ENCODE measurements at places on chromosomes 13 and 19.

DNA sequence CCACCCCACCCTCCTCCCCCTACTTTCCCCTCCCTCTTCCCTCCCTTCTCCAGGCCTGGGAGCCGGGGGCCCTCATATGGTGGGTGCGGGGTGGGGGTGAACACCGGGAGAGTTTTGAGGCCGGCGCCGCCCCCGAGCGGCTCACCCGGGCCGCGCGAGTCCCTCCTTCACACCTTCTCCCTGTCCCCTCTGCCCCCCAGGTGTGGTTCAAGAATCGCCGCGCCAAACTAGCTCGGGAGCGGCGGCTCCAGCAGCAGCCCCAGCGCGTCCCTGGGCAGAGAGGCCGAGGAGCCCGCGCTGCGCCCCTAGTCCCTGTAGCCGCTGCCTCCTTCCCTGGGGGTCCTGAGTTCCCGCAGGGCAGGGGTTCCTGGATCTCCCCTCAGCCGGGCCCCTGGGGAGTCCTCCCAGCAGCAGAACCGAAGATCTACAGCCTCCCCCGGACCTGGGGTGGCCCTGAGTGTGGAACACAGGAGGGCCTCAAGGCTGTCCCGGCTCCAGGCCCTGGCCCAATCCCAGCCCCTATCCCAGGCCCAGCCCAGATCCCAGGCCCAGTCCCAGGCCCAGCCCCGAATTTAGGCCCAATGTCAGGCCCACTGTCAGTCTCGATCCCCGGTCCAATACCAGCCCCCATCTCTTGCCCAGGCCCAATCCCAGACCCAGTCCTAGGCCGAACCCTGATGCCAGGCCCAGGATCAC is 1.7 kb downstream of the TPRX2 start:
- DNase-seq: no peak

- peak; percentile 96 for DNase-seq
Measured at GRCh38 chr13:94433055-94433961, 46.2 kb downstream of the DCT start.

- DNase-seq: no peak
Measured at GRCh38 chr19:49408816-49409440, 14.3 kb downstream of the PTH2 start.

DNA sequence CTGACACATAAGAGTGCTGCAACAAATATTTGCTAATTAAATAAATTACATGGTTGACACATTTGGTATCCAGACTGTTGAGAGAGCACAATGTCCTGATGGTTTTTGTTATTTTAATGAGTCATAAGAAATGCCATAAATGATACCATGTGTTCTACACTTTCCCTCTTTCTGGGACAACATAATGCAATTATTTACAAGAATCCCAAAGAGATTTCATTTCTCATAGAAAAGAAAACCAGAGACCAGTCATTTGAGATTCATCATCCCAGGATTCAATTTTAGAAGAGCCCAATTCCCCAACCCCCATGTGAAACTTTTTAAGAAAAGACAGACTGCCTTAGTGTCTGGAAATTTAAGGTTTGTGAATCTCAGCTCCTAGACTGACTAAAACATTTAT is 399.6 kb downstream of the DCT start:
- DNase-seq: no peak

GRCh38 chr13:99862244-99862643 is 109.3 kb downstream of the ZIC5 start:
- DNase-seq: no peak

GRCh38 chr19:12983091-12983490 is 12.2 kb upstream of the NFIX start:
- DNase-seq: no peak

DNA sequence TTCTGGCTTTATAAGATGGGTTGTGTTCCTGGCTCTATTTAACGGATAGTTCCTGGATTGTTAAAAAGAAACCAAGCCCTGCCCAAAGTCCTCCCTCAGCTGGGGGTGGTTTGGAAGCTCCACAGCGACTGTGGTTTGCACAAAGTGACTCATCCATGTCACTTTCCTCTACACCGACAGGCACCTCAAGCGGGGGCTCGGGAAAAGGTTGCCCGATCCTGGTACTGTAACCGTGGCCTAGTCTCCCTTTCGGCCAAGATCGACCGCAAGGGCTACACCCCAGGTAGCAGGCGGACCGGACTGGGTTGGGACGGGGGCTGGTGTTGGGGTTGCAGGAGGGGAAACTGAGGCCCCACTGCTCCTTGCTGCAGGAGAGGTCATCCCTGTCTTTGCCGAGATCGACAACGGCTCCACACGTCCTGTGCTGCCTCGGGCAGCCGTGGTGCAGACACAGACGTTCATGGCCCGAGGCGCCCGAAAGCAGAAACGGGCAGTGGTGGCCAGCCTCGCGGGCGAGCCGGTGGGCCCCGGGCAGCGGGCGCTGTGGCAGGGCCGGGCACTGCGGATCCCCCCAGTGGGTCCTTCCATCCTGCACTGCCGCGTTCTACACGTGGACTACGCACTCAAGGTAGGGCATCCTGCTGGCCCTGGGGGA is 1.6 kb downstream of the ARRDC2 start:
- DNase-seq: no peak

DNA sequence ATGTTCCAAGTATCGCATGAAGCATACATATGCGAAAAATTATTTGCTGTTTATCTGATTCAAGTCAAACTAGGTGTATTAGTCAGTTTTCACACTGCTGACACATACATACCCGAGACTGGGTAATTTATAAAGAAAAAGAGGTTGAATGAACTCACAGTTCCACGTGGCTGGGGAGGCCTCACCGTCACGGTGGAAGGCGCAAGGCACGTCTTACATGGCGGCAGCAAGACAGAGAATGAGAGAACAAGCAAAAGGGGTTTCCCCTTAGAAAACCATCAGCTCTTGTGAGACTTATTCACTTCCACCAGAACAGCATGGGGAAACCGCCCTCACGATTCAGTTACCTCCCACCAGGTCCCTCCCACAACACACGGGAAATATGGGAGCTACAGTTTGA is 13.0 kb upstream of the PROZ start:
- DNase-seq: no peak

- peak; percentile 30 for DNase-seq
Measured at GRCh38 chr13:114019367-114019766, 45.5 kb upstream of the C13orf46 start.

DNA sequence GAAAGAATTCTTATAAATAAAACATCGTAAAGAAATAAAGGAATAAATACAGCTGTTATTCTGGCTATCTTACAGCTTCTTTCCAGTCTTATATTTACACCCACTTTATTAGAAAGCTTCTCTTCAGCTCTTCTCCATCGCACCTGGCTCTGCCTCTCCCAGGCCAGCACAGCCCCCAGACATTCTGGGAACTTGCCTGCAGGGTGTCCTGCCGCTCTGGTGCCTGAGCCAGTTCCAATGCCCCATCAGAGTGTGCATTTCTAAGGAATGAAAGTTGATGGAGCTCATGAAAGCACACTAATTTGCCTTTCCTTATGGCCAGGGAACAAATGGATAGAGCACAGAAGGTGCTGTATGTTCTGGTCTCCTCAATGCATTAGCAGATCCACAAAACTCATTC is 68.7 kb downstream of the MIPEP start:
- no peak for DNase-seq

GRCh38 chr19:18789883-18790565 is 1.1 kb downstream of the COMP start:
- DNase-seq: peak; percentile 40

- no peak for DNase-seq
Measured at GRCh38 chr13:113753171-113753570, 5.9 kb upstream of the TMEM255B start.

GRCh38 chr19:11293433-11294389 is 2.2 kb upstream of the TSPAN16 start:
- peak; percentile 47 for DNase-seq

- DNase-seq: no peak
Measured at GRCh38 chr13:39604756-39605155, 1.8 kb upstream of the LHFPL6 start.

DNA sequence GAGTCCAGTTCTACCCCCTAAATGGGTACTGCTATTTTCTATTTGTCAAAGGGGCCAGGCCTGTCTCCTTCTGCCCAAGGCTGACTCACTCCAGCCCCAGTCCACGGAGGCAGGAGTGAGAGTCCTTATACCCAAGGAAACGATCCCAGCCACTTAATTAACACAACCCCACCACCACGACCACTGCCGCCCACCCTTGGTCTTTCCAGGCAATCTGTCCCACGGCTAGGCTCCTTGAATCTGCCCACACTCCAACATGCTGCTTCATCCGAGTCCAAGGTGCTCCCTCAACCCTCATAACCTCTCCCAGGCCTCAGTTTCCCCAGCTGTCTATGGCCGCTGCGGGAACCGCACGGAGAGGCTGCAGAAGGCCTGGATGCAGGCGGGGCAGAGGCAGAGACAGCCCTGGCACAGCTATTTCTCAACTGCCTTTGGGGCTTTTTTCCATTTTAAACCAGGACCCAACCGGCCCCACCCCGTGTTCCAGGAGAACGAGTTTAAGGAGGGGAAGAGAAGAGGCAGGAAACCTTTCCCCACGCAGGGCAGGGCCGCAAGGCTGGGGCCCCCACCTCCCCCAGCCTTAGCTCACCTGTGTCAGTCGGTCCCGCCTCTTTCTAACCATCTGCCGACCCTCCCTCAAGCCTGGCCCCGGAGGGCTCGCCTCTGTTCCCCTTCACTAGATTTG is 746 bp downstream of the RAB3D start:
- DNase-seq: peak; percentile 15

DNA sequence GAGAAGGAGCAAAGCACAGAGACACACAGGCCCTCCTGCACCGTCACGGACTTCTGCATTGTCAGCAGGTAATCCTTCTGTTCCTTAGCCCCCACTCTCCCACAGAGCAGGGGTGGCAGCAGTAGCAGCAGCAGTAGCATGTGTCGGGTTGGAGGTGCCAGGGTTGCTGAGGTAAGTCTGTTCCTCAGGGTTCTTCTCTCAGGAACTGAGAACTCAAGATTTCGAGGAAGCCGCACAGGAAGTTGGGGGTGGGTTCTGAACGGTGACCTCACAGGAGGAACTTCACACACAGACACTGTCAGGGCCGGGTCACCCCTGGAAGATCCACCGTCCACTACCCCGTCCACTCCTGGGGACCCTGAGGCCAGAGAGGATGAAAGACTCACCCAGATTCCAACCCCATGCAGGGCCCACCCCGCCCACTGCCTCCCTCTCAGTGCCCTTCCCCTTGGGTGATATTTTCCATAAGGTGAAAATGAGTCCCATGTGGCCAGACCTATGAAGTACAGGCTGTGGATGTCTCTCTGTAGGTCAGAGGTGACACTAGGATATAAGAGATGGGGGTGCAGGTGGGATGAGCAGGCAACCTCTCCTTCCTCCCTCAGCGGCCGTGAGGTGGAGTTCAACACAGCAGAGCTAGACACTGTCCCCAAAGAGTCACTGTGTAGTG is at the start of gene SIGLEC12:
TSS of gene SIGLEC12 (minus strand) at position 207 of the 670 bp plus-strand sequence. CDS start at position 140, 67 bp downstream.
- DNase-seq: no peak

DNA sequence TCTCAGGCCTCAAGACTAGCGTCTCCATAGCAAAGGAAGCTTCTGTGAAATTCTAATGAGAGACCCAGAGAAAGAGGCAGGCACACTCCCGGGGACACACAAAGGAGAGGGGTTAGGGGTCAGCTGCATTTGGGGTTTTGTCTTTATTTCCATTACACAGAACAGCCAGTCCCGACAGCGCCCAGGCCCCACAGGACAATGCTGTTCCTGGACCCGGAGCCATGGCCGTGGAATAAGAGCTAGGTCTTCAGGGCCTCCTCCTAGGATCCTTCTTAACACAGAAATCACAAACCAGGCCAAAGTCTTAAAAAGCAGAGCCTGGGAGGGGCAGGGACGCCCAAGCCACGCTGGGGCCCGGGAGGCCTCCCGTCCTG is 22.8 kb downstream of the KCTD15 start:
- no peak for DNase-seq

GRCh38 chr19:7328647-7329046 is 20.1 kb upstream of the ARHGEF18 start:
- no peak for DNase-seq

- DNase-seq: no peak
Measured at GRCh38 chr13:106061781-106062180, 473.7 kb downstream of the EFNB2 start.

DNA sequence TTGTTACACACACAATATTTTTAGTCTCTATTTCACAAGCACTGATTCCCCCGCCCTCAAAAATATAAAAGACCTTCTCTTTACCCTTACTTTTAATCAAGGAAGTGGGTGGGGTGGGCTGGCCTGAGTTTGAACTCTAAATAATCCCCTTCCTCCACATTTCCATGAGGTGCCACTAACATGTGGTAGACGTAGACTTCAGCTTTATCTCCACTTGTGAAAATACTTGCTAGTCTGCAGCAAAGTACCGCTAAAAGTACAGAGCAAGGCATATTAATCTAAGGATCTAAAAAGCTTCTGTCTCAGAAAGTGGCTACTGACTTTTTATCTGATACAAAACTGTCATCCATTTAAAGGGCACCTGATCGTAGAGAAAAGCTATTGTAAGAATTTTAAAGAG is 739.6 kb upstream of the SLC10A2 start:
- DNase-seq: no peak

- DNase-seq: no peak
Measured at GRCh38 chr19:6023085-6023682, 45.2 kb upstream of the RANBP3 start.

GRCh38 chr19:40224342-40225150 is 1.9 kb downstream of the CCNP start:
- DNase-seq: no peak

DNA sequence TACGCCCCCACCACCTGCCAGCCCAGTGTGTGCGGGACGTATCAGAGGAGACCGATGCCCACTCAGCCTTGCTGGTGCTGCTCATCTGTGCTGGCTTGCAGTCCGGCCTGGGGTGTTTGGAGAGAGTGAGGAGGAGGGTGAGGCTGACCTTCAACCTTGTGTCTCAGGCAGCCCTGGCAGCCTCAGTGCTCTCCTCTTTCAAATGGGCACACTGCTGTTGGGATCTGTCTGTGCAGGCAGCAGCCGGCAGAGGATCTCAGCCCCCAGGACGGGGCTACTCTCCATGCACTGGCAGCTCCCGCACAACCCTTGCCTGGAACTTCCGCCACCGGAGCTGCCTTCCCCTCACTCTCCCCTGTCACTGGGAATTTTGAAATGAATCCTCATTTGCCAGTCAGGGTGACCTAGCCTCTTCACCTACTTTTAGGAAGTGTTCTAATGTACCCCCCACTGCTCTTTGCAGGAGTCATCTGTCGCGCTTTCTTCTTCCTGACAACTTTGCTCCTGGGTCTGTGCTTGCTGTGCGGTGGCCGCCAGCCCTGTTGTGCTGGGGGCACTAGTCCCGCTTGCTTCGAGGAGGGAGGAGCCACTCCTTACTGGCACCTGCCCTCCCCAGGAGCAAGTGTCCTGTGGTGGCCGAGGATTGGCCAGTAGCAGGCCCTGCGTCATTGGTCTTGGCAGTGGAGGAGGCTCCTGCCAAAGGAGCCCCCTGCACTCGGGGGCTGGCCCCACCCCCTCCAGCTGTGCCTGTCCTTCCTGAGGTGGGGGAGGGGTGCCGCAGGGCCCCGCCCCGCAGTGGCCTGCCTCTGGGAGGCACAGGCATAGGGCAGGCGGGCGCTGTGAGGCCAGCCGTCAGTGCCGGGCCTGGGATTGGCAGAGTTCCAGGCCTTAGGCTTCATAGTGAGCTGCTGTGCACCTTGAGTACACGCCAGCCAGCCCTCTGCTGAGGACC is 53.4 kb downstream of the TSSK6 start:
- DNase-seq: no peak

GRCh38 chr13:97976610-97977521 is 23.4 kb downstream of the IPO5 start:
- DNase-seq: peak; percentile 9

- no peak for DNase-seq
Measured at GRCh38 chr13:59566561-59566960, 597.2 kb downstream of the DIAPH3 start.

GRCh38 chr13:38204556-38204955 is 145.1 kb upstream of the UFM1 start:
- no peak for DNase-seq
